Activated CD8-positive, alpha-beta memory T cell treated with anti-CD3 and anti-CD28 coated beads, Interleukin-2, amount 50 U/mL, for 4 hours (primary cell): ENCODE measurements at places on chromosomes 7 and 10.
A peak's percentile ranks its signal among the peaks of the same experiment; 100 is the strongest.

- DNase-seq: no peak
Measured at GRCh38 chr10:79375321-79376077, 28.2 kb downstream of the PPIF start.

DNA sequence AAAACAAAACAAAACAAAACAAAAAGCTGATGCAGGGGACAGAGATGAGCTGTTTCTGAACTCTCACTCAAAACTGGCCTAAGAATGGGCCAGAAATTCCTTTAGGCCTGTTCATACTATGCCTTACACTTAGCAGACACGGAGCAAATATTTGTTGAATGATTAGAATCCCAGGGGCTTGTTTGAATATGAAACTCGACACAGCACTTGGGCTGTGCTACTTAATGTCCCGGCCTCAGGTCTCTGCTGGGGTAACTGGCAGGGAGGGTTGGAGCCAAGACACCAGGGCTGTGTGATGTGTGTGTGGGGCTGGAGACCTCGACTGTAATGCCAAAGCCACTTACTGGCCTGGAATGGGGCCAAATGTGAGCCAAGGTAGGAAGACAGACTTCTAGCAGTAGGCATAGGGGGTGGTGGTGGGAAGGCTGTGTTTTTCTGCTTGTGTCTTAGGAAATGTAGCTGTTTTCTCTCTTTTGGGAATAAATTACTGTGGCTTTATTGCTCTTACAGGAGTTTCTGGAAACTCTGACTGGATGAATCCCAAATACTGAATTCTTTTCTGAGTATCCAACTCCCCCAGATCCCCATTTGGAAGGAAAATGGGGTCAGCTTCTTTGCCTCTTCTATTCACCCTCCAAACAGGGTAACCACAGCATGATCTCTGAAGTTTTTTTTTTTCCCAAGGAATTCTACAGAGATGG is 66.7 kb downstream of the EMX2 start:
- no peak for DNase-seq

DNA sequence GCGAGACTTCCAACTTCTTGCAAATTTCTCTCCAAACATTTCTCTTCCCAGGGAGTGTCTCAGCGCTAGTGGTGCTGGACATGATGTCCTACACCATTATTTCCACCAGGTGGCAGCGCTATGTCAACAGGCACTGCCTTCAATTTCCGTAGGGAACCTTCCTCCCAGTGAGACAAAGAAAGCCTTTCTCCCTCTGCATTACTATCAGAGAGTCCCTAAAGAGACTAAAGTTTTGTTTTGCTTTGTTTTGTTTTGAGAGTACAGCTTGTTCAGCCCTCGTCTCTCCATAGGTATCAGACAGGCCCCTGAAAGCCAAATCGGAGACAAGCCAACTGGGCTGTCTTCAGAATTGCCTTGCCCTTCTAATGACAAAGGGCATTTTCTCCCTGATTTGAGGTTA is 44.2 kb upstream of the GGCT start:
- DNase-seq: peak; percentile 32

- no peak for DNase-seq
Measured at GRCh38 chr10:96814264-96814663, 17.8 kb upstream of the LCOR start.

- DNase-seq: no peak
Measured at GRCh38 chr10:13038391-13038790, 36.9 kb upstream of the CCDC3 start.

- no peak for DNase-seq
Measured at GRCh38 chr10:45374350-45375052, 485 bp downstream of the ALOX5 start.

- no peak for DNase-seq
Measured at GRCh38 chr10:86712317-86712707, 44.0 kb downstream of the LDB3 start.

DNA sequence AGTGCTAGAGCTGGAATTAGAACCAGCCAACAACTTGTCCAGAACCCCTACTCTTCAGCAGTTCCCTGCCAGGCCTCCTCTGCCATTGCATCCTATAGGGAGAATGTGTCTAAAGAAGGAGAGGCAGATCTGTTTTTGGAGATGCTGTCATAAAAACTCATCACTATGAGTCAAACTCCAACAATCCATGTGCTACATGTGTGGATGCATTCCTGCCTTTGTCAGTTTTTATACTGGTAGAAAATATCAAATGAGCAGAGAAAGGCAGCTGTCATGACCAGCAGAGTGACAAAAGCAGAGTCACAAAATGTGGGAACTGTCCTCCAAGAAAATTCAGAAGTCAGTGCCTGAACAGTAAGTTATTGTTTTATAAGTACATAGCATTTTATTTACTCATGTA is 93.0 kb downstream of the ABLIM1 start:
- DNase-seq: no peak

DNA sequence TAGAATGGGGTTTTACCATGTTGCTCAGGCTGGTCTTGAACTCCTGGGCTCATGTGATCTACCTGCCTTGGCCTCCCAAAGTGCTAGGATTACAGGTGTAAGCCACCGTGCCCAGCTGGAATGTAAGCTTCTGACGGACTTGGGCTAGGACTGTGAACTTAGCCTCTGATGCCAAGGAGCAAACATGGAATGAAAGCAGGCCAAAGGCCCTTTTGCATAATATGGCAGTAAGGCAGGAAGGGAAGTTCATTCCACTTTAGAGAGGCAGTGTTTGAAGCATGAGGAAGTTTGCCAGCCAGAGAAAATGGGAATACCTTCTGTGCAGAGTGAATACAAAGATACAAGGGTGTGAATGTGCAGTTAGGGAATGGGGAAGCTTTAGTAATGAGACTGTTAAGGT is 20.3 kb downstream of the VCL start:
- DNase-seq: no peak

DNA sequence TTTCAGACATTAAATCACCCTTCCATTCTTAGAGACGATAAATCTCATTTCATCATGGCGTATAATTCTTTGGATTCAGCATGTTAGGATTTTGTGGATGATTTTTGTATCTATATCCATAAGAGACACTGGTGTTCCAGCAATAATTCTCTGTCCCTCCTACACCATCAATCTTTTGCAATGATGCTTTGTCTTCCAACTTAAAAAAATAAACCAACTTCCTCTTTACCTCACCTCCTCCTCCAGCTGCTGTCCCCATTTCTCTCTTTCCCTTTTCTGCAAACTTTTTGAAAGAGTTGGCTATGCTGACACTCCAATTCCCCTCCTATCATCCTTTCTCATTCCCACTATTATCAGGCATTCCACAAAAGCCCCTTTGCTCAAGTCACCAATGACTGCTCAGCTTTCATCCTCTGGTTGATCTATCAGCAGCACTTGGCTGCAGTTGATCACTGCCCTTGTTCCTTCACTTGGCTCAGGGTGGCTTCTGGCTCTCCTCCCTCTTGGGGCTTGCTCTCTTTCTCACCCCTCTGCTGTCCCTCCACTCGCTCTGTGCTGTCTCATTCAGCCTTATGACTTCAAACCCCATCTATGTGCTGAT is 130.0 kb downstream of the ARHGAP22 start:
- no peak for DNase-seq

- no peak for DNase-seq
Measured at GRCh38 chr7:23469961-23470250, 385 bp downstream of the IGF2BP3 start.

- no peak for DNase-seq
Measured at GRCh38 chr10:61754587-61755550, 92.1 kb downstream of the CABCOCO1 start.

DNA sequence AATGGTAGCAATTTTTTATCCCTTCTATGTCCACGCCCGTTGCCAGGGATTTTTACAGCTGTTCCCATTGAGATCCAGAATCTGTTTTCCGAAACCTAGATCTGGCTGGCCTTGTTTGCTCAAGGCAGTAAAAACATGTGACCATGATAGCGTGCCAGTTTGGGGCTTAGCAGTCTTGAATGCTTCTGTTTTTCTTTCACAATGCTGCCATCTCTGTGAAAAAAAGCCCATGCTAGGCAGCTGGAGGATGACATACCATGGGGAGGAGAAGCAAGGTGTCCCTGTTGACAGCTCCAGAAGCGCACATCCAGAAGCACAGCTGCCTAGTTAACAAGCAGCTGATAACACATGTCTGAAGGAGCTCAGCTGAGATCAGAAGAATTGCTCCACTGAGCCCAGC is 2.2 kb upstream of the ZNF92 start:
- DNase-seq: no peak

DNA sequence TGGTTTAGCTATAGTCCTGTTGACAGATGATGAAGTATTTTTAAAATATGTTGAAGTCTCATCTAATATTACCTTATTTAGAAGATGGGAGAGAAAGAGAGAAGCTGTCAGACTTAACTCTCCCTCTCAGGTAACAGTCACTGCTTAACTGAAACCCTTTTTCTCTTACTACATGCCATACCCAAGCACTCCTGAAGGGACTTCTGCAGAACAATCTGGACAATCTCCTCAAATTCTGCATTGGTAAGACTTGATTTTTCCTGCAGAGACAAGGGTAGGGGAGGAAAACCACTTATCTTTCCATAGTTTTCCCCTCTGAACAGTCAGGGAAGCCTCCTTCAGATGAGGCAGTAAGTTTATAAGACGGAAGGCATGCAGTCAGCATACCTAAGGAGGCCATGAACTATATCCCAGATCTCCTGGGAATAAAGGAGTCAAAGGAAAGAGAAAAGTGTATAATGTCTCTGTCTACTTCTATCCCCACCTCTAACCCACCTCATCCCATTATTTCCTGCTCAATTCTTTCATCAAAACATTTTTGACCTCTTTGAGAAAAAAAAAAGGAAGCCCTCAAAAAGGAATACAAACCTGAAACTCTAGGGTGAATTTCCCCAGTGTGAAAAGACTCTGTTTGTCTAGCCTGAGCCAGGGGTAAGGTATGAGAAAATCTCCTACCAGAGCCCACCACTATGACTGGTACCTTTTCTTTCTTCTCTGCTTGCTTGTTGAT is 9.4 kb downstream of the ZCWPW1 start:
- DNase-seq: no peak

- DNase-seq: no peak
Measured at GRCh38 chr10:9268176-9268575, 1213.7 kb downstream of the GATA3 start.

- DNase-seq: no peak
Measured at GRCh38 chr10:71705582-71705981, 14.0 kb downstream of the C10orf105 start.
